ENCODE measurements at places on chromosomes 7 and 10.

DNA sequence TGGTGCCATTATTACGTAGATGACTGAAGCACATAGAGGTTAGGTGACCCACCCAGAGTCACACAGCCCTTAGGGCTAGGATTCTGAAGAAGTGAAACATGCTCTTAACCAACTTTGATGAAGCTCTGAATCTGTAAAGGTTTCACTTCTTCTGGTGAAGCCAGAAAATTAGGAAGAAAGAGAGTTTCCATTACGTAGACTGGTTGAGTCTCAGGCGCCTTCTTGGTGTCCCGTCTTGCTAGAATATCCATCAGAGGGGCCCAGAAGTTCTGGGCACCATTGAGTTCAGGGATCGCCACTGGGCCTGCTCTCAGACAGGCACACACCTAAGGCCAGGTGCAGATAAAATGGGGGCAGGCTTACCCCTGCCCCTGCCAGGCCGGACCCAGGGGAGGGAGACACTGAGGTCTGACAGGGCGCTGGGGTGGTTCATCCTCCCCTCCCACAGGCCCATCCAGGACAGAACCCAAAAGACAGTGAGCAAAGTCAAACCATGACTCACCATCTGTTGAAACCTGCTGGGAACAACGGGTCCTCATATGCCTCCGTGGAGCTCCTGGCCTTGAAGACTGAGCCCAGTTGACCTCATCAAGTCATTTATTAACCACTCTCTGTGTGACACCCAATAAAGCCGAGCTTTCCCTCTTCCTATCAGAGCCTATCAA lies 33.2 kb downstream of the DRGX start:
- no peak for DNase-seq

DNA sequence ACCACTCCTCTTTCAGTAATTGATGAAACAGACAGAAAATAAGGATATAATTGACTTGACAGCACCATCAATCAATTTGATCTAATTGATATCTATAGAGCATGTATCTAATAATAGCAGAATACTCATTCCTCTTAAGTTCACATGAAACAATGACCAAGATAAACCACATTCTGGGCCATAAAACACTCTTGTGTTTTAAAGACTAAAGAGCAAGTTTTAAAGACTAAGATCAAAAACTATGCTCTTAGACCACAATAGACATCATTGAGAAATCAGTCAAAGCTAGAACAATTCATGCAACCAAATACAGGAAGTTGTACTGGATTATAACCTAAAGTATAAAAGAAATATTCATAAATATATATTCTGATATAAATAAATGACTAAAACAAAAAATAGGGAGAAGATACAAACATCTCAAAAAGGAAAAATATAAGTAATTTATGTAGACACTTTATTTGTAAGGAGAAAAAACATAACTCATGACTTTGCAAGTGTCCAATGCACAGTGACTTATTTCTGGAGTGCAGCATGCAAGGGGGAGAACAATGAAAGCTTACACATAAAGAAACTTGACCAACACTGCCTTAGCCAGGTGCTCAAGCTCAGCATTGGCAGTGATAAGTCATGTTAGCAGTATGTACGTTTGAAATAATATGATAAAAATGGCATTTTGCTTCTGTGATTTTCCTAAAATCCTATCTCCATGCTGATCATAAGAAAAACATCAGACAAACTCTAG lies 312.7 kb upstream of the IGFBP3 start:
- no peak for DNase-seq

GRCh38 chr10:10527861-10528562 lies 489.7 kb upstream of the CELF2 start:
- DNase-seq = no peak

- no peak for DNase-seq
Measured at GRCh38 chr10:80168162-80168511, 35.6 kb downstream of the PLAC9 start.

GRCh38 chr10:21505711-21506278 lies 19.7 kb downstream of the SKIDA1 start:
- DNase-seq = no peak

GRCh38 chr10:87913156-87913921 lies 49.9 kb downstream of the PTEN start:
- DNase-seq = no peak
